ENCODE measurements at places on chromosomes 12 and 14. TPM values are rescaled to one million over a fixed set of nuclear protein-coding genes. Genes with fewer than 3 reads are reported as not detected.

DNA sequence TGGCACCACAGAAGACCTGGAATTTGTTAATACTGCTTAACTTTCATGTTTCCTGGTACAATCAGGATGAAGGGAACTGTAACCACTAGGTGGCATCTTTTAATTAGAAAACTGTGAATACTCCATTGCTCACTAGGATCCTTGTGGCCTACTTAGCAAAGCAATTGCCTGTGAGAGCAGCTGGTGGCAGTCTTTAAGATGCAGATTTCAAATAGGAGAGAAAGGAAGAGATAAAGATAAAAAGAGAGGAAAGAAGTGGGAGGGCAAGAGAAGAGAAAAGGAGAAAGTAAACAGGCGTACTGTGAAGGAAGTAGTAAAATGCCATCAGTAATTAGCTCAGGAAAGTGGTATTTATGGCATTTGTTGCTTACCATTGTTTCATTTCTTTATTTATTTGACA is 114.5 kb downstream of the RAD51B start:
- peak overlapping the region; percentile 12 for H3K27ac ChIP-seq
- H3K36me3 ChIP-seq, result peaks cover 5% of the 10 kb centered on the region
- H3K27me3 ChIP-seq, result no peaks in the 10 kb centered on the region

- H3K4me3 ChIP-seq, result no peak overlapping the region
- no peak for DNase-seq
- no peaks in the 10 kb centered on the region for H3K4me1 ChIP-seq
- no peak overlapping the region for H3K27ac ChIP-seq
Measured at GRCh38 chr12:70196811-70197281, 46.4 kb upstream of the CNOT2 start.

DNA sequence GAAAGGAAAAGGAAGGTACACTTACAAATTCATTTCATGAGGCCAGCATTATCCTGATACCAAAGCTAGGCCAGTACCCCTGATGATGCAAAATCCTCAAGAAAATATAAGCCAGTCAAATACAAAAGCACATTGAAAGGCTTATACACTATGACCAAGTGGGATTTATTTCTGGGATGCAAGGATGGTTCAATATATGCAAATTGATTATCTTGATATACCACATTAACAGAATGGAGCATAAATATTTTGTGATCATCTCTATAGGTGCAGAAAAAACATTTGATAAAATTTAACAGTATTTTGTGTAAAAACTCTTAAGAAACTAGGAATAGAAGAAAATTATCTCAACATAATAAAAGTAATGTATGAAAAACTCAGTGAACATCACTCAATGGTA is 97.0 kb upstream of the BCAT1 start:
- no peak overlapping the region for H3K27ac ChIP-seq
- H3K36me3 ChIP-seq, result no peaks in the 10 kb centered on the region
- no peaks in the 10 kb centered on the region for H3K27me3 ChIP-seq
- DNase-seq, result no peak
- H3K4me3 ChIP-seq, result no peak overlapping the region

DNA sequence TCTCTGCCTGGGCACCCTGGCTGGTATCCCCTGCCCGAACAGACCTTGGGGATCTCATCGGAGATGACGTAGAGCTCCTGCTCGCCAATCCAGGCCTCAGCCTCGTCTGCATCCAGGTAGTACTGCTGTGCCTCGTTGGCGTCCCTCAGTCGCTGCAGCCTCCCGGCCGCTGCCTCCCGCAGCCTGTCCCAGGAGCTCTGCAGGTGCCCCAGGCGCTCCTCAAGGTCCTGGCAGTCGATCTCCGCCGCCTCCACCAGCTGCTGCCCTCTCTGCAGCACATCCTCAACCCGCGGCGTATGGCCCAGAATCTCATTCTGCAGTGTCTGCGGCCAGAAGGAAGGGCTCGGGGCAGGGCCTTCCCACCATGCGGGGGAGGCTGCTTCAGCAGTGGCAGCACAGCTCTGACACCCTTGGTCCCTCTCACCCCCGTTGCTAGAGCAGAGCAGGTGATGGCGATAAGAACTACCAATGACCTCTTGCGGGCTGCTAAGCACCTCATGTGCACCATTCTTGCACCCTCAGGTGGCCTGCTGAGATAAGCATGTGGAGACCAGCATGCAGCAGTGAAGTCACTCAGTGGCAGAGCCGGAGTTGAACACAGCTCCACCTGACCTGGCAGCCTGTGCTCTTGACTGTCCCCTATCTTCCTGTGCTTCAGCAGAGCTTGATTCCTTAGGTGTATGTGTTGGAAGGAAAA is 71.0 kb downstream of the PLEKHG3 start:
- DNase-seq, result no peak
- H3K27ac ChIP-seq, result no peak overlapping the region
- no peak overlapping the region for H3K4me3 ChIP-seq
- no peaks in the 10 kb centered on the region for H3K4me1 ChIP-seq

GRCh38 chr14:104342435-104343293 is 204.3 kb downstream of the KIF26A start:
- no peak overlapping the region for H3K4me3 ChIP-seq
- no peak for DNase-seq
- H3K36me3 ChIP-seq, result no peaks in the 10 kb centered on the region
- no peak overlapping the region for H3K27ac ChIP-seq
- H3K27me3 ChIP-seq, result peaks cover 47% of the 10 kb centered on the region

- H3K4me1 ChIP-seq, result no peaks in the 10 kb centered on the region
- peaks cover 49% of the 10 kb centered on the region for H3K27me3 ChIP-seq
- H3K4me3 ChIP-seq, result no peak overlapping the region
- no peak for DNase-seq
Measured at GRCh38 chr12:117380083-117380482, 18.7 kb upstream of the NOS1 start.

DNA sequence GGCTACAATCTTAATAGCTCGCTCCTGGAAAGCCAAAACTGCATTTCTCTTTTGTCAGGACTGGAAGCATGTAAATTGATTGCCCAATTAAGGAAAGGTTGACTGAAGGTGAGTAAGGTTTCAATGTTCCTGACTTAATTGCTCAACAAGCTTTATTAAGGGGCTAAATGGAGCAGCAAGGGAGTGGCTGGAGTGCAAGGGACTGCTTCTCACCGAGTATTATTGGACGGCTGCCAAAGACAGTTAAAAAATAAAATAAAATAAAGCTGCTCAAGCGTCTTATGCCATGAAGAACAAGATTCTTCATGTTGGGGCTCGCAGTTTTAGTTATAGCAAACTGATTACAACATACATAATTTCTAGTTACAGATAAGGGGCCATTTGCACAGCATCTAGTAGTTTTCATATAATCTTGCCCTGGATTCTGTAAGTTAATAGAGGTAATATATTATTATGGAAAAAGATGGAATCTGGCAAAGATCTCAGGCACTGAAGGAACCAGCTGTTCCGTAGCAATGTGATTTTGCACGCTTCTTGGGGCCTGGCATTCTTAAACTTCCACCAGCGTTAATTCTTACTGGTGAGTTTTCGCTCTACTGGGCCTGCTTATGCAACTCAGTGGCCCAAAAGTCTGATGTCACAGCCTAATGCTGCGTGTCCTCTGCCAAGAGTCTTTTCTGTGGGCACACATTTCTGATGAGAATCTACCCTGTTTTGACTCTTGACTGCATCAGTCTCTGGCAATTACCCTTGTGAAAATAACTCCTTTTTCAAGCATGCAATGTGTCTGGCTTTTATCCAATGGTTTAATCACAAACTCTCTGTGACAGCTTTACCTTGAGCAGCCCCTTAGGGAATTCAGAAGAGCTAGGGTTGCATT is 108.5 kb downstream of the SLC38A1 start:
- H3K27me3 ChIP-seq, result no peaks in the 10 kb centered on the region
- no peak for DNase-seq
- H3K4me3 ChIP-seq, result no peak overlapping the region
- peak overlapping the region; percentile 20 for H3K27ac ChIP-seq
- H3K4me1 ChIP-seq, result peaks cover 12% of the 10 kb centered on the region

DNA sequence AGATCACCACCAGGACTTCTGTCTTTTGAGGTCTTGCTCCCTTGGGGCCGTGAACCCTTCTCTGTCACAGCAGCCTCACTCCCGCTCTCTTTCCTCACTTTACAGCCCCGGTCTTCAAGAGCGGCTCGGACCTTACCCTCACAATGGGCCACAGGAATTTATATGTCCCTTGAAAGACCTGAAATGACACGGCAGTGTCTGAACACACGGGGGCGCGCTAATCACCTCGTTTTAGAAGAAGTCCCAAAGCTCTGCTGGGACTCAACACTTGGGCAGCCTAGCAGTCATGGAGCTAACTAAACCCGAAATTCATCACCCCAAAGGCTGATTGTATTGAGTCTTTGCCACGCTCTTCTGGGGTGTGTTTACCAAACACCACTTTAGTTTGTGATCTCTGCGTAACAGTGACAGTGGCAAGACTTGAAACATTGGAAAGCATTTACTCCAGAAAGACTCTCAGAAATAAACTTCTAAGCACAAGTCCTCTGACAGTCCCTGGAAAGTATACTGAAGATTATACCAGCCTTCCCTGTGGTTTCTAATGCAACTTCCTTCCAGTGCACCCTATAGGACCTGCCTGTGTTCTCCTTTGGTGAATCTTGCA is 29.0 kb downstream of the SERPINA11 start:
- no peak overlapping the region for H3K27ac ChIP-seq
- peak; percentile 58 for DNase-seq
- H3K4me1 ChIP-seq, result peaks cover 28% of the 10 kb centered on the region
- no peak overlapping the region for H3K4me3 ChIP-seq
- H3K27me3 ChIP-seq, result peaks cover 3% of the 10 kb centered on the region

GRCh38 chr12:70393787-70394499 is 27.9 kb downstream of the KCNMB4 start:
- peaks cover 3% of the 10 kb centered on the region for H3K36me3 ChIP-seq
- H3K4me1 ChIP-seq, result no peaks in the 10 kb centered on the region
- no peak overlapping the region for H3K27ac ChIP-seq
- DNase-seq, result no peak

DNA sequence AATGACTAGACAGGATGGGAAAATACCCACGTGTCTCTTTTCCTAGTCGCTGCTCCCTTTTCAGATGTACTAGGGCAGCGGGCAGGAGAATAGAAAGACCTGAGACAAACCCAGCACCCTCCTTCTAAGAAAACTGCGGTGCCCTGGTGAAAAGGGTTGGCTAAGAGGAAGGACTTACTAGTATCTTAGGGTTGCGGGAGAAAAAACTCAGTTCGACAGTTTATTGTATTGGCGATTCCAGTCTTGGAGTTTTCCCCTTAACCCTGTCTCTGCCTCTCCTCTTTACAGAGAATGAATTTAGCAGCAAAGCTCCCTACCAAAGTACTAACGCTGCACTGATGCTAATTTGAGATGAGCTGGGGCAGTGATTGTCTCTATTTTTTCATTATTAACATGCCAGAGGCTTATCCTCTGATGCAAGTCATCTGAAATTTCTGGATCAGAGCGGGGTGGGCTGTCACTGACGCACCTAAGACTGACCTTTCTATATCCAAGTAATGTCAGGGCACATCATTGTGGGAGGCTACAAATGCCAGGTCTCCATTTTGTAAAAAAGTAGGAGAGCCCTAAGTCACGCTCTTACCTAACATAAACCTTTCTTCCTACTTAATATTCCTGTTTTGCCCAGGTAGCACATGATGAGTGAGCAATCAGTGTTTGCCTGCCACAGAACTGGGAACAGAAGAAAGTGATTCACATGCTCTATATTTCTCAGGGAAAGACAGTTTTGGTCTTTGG is 916 bp upstream of the PAWR start:
- H3K4me3 ChIP-seq, result peak overlapping the region; percentile 79
- H3K36me3 ChIP-seq, result no peaks in the 10 kb centered on the region
- H3K27me3 ChIP-seq, result peaks cover 25% of the 10 kb centered on the region
- peaks cover 32% of the 10 kb centered on the region for H3K4me1 ChIP-seq

GRCh38 chr14:55581342-55581771 is 1.4 kb downstream of the KTN1 start:
- no peaks in the 10 kb centered on the region for H3K27me3 ChIP-seq
- H3K4me3 ChIP-seq, result peak overlapping the region; percentile 78
- DNase-seq, result no peak
- peak overlapping the region; percentile 95 for H3K27ac ChIP-seq
- peaks cover 18% of the 10 kb centered on the region for H3K4me1 ChIP-seq

- H3K27me3 ChIP-seq, result no peaks in the 10 kb centered on the region
- peaks cover 55% of the 10 kb centered on the region for H3K36me3 ChIP-seq
- no peak for DNase-seq
- H3K4me3 ChIP-seq, result no peak overlapping the region
Measured at GRCh38 chr14:30725763-30726162, 103.6 kb downstream of the SCFD1 start.

DNA sequence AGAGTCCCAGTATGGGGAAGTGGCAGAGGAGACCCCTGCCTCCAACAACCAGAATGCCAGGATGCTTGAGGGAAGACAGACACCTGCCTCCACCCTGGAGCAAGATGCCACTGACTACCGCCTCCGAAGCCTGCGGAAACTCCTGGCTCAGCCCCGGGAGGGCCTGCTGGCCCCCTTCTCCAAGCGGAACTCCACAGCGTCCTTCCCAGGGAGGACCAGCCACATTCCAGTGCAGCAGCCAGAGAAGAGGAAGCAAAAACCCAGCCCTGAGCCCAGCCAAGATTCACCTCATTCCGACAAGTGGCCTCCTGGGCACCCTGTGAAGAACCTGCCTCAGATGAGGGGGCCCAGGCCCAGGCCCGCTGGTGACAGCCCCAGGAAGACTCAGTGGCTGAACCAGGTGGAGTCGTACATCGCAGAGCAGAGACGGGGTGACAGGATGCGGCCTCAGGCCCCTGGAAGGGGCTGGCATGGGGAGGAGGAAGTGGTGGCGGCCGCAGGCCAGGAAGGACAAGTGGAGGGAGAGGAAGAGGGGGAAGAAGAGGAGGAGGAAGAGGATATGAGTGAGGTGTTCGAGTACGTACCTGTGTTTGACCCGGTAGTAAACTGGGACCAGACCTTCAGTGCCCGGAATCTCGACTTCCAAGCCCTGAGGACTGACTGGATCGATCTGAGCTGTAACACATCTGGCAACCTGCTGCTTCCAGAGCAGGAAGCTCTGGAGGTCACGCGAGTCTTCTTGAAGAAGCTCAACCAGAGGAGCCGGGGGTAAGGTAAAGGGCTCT is 93.7 kb downstream of the B4GALNT3 start:
- H3K27ac ChIP-seq, result no peak overlapping the region
- H3K36me3 ChIP-seq, result peaks cover 19% of the 10 kb centered on the region
- DNase-seq, result no peak
- no peaks in the 10 kb centered on the region for H3K27me3 ChIP-seq
- H3K4me3 ChIP-seq, result no peak overlapping the region

DNA sequence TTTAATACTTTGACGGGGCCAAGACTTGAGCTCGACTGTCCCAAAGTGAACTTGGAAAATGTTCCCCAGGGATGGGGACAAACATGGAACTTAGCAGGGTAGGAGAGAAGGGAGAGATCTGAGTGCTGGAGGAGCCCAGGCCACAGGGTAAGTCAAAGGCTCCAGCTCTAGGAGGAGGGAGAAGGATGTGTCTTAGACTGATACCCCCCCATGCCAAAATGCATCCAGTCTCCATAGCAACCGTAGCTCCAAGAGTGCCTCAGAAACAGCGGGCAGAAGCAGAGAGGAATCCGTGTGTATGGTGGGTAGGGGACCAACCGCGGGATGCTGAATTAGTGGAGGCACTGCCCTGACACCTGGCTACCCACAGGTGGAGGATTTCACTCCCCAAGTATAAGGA is 845 bp upstream of the AGAP2 start:
- H3K4me3 ChIP-seq, result peak overlapping the region; percentile 65
- DNase-seq, result no peak
- H3K4me1 ChIP-seq, result peaks cover 21% of the 10 kb centered on the region
- no peak overlapping the region for H3K27ac ChIP-seq
- no peaks in the 10 kb centered on the region for H3K36me3 ChIP-seq
- peaks cover 74% of the 10 kb centered on the region for H3K27me3 ChIP-seq

LDHB gene
- total RNA-seq, result 1,628 TPM

CAPZA3 gene
- 0.36 TPM for total RNA-seq

CCND2 gene
- total RNA-seq, result 463 TPM

EFS gene
- total RNA-seq, result 69.6 TPM

FOXA1 gene
- 196 TPM for total RNA-seq

POLR3B gene
- total RNA-seq, result 12.3 TPM
